NCI-H1417 (cell line): ENCODE measurements at places on chromosomes 7 and 10.

DNA sequence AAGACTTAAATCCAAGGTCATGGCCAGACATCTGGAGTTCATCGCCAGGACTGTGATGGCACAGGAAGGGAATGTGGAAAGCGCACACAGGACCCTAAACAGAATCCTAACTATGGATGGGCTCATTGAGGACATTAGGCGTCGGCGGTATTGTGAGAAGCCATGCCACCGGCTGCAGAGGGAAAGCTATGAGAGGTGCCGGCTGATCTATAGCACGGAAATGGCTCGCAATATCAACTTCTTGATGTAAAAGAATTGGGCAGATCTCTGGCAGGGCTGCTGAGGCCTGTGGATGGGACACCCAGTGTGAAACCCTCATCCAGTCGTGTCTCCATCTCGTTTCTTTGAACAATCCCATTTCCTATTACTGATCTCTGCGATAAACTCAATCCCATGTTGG, 6.3 kb upstream of the CTBP2 start:
- no peak for DNase-seq

GRCh38 chr7:95095966-95096540, 188.7 kb downstream of the PPP1R9A start:
- DNase-seq = no peak

GRCh38 chr10:123993534-123994416, 99.6 kb downstream of the CHST15 start:
- DNase-seq = no peak

DNA sequence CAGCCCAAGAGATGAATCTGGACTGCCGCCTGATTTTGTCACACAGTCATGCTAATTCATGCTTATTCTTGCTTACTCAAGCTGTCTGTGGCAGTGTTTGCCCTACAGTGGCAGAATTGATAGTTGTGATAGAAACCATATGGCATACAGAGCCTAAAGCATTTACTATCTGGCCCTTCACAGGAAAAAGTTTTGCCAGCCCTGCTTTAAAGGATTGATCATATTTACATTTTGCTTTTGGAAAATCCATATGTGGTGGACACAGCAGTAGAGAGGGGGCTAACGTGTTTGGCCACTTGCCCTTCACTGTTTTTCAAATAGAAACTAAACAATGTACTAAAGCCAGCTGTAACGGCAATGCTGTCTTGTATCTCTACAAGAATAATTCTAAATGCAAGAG, 974.0 kb upstream of the GHITM start:
- DNase-seq = no peak

- no peak for DNase-seq
Measured at GRCh38 chr10:14588084-14588937, 186.4 kb downstream of the FAM107B start.
